ENCODE measurements at places on chromosomes 6 and 20. TPM values are rescaled to one million over a fixed set of nuclear protein-coding genes. Genes with fewer than 3 reads are reported as not detected.

RIOK1 gene
- total RNA-seq, result 13.6 TPM

DOK5 gene
- not detected for total RNA-seq

HLA-DRB1 gene
- not detected for total RNA-seq

LY86 gene
- not detected for total RNA-seq

TM9SF4 gene
- 38.0 TPM for total RNA-seq

TPMT gene
- total RNA-seq, result 5.9 TPM

BTNL2 gene
- not detected for total RNA-seq

TOX2 gene
- 9.3 TPM for total RNA-seq

NKAIN2 gene
- not detected for total RNA-seq

TMEM217 gene
- total RNA-seq, result 0.83 TPM

PRDM1 gene
- 4.2 TPM for total RNA-seq

ALDH5A1 gene
- 8.7 TPM for total RNA-seq

ERGIC3 gene
- 237 TPM for total RNA-seq

SLC13A3 gene
- 0.12 TPM for total RNA-seq

All from A549 treated with DMSO at 1 μM for 4 hours (cell line).